Caco-2 (cell line): ENCODE measurements at places on chromosomes 11 and 22.

DNA sequence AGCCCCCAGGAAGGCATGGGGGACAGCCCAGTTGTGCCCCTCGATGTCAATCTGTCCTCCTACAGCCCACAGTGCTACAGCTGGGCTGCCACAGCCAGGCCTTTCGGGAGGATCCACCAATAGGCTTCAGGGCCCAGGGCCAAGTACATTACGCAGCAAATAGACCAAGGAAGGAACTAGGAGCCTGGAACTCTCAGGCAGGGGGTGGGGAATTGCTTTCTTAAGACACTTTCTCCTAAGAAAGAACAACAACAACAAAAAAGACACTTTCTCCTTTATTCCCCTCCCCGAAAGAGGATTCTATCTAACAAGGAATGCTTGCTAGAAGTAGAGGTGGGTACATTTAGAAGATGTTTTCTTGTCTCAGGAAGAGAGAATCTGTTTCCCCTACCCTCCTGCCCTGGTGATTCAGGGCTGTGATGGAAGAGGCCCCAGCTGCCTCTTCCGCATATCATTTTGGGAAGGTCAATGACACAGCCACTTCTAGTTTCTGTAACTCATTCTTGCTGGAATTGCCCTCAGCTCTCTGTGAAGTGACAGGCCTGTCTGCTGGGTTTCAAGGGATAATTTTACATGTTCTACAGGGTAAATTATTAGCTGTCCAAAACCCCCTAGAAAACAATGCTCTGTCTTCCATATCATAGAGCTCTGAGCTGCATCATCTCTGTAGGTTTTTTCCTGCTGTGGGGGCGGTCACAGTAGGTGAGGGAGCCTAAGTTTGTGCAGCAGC, 6.0 kb upstream of the MALAT1 start:
- DNase-seq = no peak

DNA sequence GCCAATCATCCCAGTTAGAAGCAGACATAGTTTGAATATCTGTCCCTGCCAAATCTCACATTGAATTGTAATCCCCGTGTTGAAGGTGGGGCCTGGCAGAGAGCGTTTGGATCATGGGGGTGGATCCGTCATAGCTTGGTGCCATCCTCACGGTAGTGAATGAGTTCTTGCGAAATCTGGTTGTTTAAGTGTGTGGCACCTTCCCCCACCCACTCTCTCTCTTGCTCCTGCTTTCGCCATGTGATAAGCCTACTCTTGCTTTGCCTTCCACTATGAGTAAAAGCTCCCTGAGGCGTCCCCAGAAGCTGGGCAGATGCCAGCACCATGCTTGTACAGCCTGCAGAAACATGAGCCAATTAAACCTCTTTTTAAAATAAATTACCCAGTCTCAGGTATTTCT, 5.0 kb upstream of the CCDC81 start:
- DNase-seq = no peak

GRCh38 chr22:24379536-24379935, 47.9 kb upstream of the ADORA2A start:
- DNase-seq = no peak

DNA sequence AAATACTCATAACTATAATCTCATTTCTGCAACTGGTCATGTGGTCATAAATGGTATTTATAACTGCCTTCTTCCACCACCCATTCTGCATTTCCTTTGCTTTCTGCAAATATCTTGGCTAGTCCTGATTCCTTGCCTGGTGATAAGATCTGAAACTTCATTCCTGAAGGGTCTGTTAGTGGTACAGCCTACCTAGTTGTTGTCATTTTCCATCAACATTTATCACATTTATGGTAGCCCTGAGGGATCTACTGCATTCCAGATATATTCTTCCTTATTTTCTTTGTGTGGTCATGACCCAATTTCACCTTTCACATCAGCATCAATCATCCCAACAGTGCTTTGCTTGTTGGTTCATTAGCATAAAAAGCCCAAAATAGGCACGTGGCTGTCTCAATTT, 50.1 kb downstream of the DDX6 start:
- DNase-seq = no peak

DNA sequence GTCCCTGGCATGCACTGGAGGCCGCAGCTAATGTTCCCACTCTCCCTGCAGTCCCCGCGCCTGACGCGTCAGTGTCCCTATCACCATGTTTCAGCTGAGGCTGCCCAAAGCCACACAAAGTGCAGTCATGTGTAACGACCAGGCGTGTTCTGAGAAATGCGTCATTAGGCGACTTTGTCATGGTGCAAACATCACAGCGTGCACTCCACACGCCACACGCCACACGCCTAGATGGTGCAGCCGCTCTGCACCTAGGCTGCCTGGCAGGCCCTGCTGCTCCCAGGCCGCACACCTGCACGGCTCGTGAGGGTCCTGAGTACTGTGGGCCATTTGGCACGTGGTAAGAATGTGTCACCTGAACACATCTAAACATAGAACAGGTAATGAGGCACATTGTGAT, 2.4 kb downstream of the CRELD2 start:
- no peak for DNase-seq
